Gastrocnemius medialis (tissue), 4 donors: ENCODE measurements at places on chromosomes 4 and X.
A peak's percentile ranks its signal among the peaks of the same experiment; 100 is the strongest.

DNA sequence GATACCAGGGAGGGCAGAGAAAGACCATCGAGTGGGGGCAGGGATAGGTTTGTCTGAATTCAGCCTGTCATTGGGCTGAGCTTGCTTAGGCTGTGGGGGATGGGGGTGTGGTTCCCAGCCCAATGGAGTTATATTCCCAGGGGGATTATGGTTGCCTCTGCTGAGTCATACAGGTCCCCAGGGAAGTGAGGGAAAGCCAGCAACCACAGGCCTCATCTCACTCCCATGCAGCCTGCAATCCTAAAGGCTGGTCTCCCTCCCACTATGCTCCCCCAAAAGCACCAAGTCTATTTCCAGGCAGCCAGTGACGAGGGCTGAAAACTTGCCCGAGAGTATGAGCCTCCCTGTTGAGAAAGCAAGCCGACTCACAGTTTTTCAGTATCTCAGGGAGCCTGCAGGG lies 39.3 kb downstream of the AFM start:
- H3K27me3 ChIP-seq = no peaks in the 10 kb centered on the region
- H3K36me3 ChIP-seq = no peaks in the 10 kb centered on the region
- no peaks in the 10 kb centered on the region for H3K4me1 ChIP-seq
- DNase-seq = no peak
- H3K27ac ChIP-seq = no peak overlapping the region

GRCh38 chr4:54657185-54657550 lies 589 bp upstream of the KIT start:
- DNase-seq = no peak
- H3K36me3 ChIP-seq = no peaks in the 10 kb centered on the region
- H3K27me3 ChIP-seq = peaks cover 39% of the 10 kb centered on the region
- peaks cover 4% of the 10 kb centered on the region for H3K4me1 ChIP-seq

GRCh38 chr4:158610790-158611189 lies 60.9 kb downstream of the C4orf46 start:
- no peak overlapping the region for H3K4me3 ChIP-seq
- no peak overlapping the region for H3K27ac ChIP-seq
- no peaks in the 10 kb centered on the region for H3K36me3 ChIP-seq
- no peaks in the 10 kb centered on the region for H3K27me3 ChIP-seq
- H3K4me1 ChIP-seq = no peaks in the 10 kb centered on the region

DNA sequence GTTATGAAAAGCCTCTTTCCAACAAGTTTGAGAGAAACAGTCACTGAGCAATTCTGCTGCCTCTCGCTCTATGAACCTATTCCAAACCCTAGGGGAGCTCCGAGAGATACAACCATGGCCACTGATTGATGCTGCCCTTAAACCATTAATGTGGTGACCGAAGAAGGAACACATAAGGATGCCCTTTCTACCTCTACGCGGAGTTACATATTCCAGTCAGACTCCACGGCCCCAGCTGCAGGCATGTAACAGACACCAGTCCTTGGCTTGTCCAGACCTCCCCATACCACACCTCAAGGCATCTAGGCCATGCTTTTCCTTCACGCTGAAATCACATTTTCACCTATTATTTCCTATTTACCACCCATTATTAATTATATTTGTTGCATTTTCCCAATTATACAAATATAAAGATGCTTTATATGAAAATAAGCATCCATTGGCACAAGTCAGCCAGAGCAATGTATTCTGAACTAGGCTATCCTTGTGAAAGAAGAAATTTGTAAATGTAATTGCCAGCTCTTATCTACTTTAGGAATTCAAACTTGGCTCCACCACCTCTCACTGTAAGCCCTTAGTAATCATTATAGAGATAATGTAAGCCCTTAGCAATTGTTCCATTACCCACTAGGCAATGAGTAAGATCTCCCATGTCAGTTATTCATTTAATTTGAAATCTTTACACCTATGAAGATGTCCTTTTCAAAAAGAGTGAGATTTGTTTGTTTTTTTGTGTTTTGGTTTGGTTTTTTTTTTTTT lies 338.4 kb downstream of the NR3C2 start:
- H3K36me3 ChIP-seq = peaks cover 15% of the 10 kb centered on the region
- DNase-seq = no peak
- no peak overlapping the region for H3K27ac ChIP-seq
- no peak overlapping the region for H3K4me3 ChIP-seq

DNA sequence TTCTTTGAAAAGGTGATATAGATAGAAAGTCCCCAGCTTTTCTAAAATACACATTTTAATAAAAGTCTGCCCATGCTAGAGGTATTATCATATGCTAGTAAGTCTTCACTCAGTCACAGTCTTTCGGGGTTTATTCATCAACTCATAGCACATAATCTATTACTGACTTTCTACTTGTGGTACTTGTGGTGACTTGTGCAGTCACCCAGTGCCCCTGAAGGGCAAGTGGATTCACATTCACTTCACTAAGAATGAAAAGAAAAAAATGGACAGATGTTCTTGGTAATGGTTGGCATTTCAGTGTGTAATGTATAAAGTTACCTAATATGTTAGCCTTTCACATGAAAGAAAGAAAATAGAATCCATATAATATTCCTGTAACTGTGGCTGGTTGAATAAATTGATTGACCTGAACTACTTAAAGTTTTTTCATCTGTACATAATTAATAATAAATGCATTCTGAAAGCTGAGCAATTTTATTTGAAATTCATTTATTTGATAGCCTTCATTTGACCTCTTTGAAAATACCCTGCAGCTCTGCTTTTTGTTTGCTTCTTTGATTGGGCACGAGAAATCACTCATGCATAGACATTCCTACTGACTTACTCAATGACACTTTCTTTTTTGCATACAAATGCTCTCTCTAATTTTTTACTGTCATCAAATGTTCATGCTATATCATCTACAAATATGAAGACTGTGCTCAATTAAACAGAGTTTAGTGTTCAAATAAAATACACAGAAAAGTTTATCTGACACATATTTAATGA lies 39.5 kb upstream of the ZNF330 start:
- H3K27me3 ChIP-seq = no peaks in the 10 kb centered on the region
- no peak overlapping the region for H3K4me3 ChIP-seq
- DNase-seq = no peak
- no peaks in the 10 kb centered on the region for H3K36me3 ChIP-seq

DNA sequence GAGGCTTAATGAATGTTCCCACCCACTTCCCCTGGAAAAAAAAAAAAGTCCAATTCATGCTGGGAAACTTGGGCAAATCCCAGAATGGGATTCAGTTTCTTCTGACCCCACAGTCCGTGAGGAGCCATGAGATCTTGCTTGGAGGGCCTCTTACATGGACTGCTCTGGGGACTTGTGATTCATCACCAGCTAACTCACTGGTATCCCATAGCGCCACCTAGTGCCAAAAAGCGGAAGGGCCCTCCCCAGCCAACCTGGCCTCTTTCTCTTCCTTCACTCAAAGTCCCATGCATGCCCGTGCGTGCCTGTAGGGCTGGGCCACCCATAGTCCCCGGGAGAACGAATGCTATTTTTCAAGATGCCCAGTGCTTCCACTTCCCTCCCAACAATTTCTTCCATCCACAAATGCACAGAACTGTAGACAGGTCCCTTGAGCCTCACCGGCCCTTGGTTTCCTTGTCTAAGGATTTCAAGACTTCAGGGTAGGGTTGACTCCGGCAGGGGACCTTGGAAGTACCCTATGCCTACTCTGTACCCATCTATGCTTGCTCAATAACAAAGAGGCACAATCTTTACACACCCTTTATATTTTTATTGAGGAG lies 5.1 kb downstream of the RTL5 start:
- peaks cover 13% of the 10 kb centered on the region for H3K27me3 ChIP-seq
- no peak overlapping the region for H3K4me3 ChIP-seq
- no peak overlapping the region for H3K27ac ChIP-seq
- H3K4me1 ChIP-seq = peaks cover 3% of the 10 kb centered on the region

DNA sequence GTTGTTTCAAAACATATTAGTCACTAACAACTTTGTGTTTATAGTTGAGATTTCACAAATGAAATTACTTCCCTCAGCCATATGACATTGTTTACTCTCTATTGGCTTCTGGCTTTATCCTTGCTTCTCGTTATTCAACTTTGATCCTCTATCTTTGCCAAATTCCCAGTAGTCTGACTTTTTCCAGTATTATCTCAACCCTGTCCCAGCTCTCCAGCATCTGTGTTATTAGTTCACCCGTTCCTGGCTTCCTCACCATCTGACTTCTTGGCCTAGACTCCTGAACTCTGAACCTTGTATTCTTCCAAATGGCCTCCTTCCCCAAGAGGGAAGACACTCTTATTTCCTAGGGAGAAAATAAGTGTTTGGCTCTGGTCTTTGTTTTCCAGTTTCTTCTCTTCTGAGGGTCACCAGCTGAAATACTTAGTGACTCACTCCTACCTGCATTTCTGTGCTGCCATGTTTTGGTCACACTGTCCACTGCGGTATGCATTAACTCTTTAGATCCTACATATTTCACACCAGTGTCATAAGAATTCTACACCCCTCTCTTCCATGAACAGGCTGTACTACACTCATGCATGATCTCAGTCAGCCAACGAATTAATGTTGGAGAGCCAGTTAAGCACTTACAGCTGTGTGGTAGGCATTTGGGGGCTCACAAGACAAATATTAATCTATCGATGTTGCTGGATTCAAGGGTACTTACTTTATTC lies 17.0 kb upstream of the ARHGAP24 start:
- no peaks in the 10 kb centered on the region for H3K27me3 ChIP-seq
- H3K27ac ChIP-seq = no peak overlapping the region
- H3K4me3 ChIP-seq = no peak overlapping the region
- no peaks in the 10 kb centered on the region for H3K4me1 ChIP-seq

- no peaks in the 10 kb centered on the region for H3K36me3 ChIP-seq
- H3K4me1 ChIP-seq = peaks cover 27% of the 10 kb centered on the region
- H3K27ac ChIP-seq = no peak overlapping the region
- no peak for DNase-seq
- no peaks in the 10 kb centered on the region for H3K27me3 ChIP-seq
- no peak overlapping the region for H3K4me3 ChIP-seq
Measured at GRCh38 chr4:105710678-105711077, 2.1 kb downstream of the GSTCD start.

- no peak for DNase-seq
- no peaks in the 10 kb centered on the region for H3K27me3 ChIP-seq
- no peak overlapping the region for H3K27ac ChIP-seq
- H3K36me3 ChIP-seq = no peaks in the 10 kb centered on the region
- H3K4me1 ChIP-seq = no peaks in the 10 kb centered on the region
Measured at GRCh38 chr4:20490734-20491133, 209.5 kb upstream of the PACRGL start.

- no peaks in the 10 kb centered on the region for H3K27me3 ChIP-seq
- H3K4me3 ChIP-seq = no peak overlapping the region
- H3K27ac ChIP-seq = no peak overlapping the region
- H3K36me3 ChIP-seq = no peaks in the 10 kb centered on the region
- no peaks in the 10 kb centered on the region for H3K4me1 ChIP-seq
Measured at GRCh38 chrX:154351183-154352011, 23.0 kb downstream of the FLNA start.

GRCh38 chrX:40434443-40434842 lies 146.3 kb upstream of the ATP6AP2 start:
- no peak overlapping the region for H3K4me3 ChIP-seq
- H3K36me3 ChIP-seq = no peaks in the 10 kb centered on the region

DNA sequence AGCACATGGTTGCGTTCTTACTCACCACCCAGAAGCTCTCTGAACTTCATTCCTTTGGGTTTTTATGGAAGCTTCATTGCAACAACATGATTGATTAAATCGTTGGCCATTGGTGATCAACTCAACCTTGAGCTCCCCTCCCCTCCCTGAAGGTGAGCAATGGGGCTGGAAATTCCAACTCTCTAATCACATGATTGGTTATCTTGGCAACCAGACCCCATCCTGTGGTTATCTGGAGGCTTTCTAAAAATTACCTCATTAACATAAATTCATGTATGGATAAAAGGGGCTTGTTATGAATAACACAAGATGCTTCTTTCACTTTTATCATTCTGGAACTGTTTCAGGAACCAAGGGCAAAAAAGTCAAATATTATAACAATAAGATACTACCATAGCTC lies 34.6 kb upstream of the NMU start:
- H3K27me3 ChIP-seq = no peaks in the 10 kb centered on the region
- H3K4me3 ChIP-seq = no peak overlapping the region
- H3K27ac ChIP-seq = no peak overlapping the region

GRCh38 chr4:46390355-46391058 lies 579 bp upstream of the GABRA2 start:
- no peaks in the 10 kb centered on the region for H3K36me3 ChIP-seq
- H3K27me3 ChIP-seq = peaks cover 33% of the 10 kb centered on the region
- no peak overlapping the region for H3K27ac ChIP-seq
- no peak overlapping the region for H3K4me3 ChIP-seq

- H3K27me3 ChIP-seq = no peaks in the 10 kb centered on the region
- no peaks in the 10 kb centered on the region for H3K36me3 ChIP-seq
- no peak overlapping the region for H3K4me3 ChIP-seq
- no peak overlapping the region for H3K27ac ChIP-seq
Measured at GRCh38 chrX:98068024-98068580, 1184.4 kb downstream of the RPA4 start.

DNA sequence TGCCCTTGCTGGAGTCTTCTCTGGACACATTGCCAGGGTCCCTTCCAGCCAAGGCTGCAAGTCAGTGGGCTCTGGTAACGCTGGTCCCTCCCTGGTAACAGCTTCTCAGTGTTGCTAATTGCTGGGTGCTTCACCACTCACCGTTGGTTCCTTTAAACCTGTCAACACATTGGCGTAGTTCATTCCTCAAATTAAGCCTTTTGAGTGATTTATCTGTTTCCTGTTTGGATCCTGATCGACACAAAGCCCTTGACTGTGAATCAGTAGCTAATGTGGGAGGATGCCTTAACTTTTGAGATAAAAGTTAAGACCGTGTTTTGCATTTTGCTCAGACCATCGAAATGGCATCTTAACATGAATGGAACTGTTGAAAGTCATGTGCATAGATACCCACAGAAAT lies 125.9 kb downstream of the AMELX start:
- no peaks in the 10 kb centered on the region for H3K4me1 ChIP-seq
- H3K36me3 ChIP-seq = no peaks in the 10 kb centered on the region
- no peak overlapping the region for H3K4me3 ChIP-seq
- no peak overlapping the region for H3K27ac ChIP-seq

DNA sequence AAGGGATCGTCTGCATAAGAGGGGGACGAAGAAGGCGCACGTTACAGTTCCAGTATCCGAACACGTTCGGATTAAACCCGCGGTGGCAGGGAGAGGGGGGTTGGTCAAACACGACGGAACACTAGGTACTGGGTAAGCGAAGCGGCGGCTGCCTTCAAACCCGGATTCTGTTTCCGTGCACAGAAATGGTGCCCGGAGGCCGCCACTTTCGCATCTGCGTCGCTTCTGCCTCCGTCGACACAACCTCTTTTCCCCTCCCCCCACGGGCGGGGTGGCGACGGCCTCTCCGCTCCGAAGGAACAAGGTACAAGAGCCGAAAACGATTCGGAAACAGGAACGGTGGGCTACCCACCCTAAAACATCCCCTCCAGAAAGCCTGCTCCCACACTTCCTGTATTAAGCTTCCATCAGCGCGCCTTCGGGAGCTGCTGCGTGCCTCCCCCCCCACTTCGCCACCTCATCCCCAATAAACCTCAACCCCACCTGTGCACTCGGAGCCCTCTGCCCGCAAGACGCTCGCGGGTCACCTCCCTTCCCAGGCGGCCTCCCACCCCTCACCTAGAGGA lies 667 bp downstream of the G3BP2 start:
- peak overlapping the region; percentile 98 for H3K27ac ChIP-seq
- H3K4me3 ChIP-seq = peak overlapping the region; percentile 94
- peak; percentile 58 for DNase-seq
- H3K36me3 ChIP-seq = no peaks in the 10 kb centered on the region
- H3K4me1 ChIP-seq = peaks cover 50% of the 10 kb centered on the region
